ENCODE measurements at places on chromosomes 5 and 9. TPM values are rescaled to one million over a fixed set of nuclear protein-coding genes. Genes with fewer than 3 reads are reported as not detected.

The ADGRV1 gene
- not detected for total RNA-seq

The RAD1 gene
- total RNA-seq: 55.8 TPM

GRCh38 chr5:147633173-147633572, 123.3 kb upstream of the DPYSL3 start:
- no peak for DNase-seq

The GZMA gene
- total RNA-seq: 1.6 TPM

DNA sequence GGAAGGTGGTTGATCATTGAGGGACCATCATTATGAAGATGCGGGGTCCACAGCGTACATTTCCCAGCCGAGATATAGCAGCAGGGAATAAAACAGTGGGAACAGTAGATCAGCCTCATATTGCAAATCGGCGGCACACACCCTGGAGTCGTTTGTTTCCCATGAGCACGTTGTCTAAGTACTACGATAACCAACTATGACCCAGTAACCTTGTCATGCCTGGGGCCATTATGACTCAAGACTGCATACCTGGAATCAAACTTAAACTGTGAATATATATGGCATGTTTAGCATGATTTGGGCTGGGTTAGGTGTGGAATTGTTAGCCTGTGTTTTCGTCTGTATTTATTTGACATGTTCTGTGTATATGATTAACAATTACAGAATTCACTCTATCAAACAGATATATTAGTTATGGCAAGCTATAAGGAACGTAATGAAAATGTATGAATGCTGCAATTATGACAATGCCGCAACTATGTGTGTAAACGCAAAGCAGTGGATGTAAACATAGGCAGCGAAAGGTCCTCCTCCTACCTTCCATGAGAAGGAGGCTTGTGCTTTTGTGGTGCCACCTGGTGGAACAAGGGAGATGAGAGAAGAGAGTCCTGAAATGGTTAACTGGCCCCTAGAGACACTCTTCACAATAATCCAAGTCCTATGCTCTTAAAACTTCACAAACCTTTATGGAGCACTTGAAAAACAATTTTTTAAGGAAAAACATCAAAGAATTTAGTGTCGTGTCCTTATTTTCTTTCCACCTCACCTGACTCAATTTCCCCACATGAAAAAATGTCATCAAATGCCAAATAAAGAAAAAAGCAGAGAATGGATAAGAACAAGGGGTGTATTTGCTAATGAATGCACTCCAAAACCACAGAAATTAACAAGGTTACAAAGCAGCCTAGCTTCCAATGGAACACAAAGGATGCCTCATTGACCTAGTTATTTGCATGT, 47.1 kb downstream of the SEMA5A start:
- DNase-seq: no peak

The SAXO1 gene
- not detected for total RNA-seq

The SPACA9 gene
- total RNA-seq: 1.9 TPM

The SHISAL2B gene
- total RNA-seq: not detected

The SPATA31A7 gene
- not detected for total RNA-seq

- no peak for DNase-seq
Observed at GRCh38 chr5:42745426-42745825, 11.2 kb upstream of the CCDC152 start.

DNA sequence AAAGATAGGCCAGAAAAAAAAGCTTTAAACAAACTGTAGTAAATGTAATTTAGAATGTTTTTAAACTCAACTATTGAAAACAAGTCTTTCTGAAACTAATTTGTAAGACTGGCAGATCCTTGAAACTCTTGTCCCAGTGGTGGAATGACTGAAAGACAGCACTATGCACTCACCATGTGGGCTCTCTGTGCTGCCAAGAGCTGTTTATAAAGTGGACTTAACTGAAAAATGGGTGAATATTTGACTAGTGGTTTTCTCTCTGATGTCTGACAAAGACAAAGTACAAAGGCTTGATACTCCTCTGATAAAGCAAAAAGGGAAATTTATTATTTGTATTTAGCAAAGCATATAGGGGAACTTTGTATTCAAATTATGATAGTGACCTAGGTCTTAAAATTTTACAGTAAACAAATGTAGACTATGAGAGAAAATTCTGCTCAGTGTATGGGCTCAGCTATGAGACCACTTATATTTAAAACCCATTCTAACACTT, 635.4 kb downstream of the NR2F1-AS1 start:
- DNase-seq: no peak

DNA sequence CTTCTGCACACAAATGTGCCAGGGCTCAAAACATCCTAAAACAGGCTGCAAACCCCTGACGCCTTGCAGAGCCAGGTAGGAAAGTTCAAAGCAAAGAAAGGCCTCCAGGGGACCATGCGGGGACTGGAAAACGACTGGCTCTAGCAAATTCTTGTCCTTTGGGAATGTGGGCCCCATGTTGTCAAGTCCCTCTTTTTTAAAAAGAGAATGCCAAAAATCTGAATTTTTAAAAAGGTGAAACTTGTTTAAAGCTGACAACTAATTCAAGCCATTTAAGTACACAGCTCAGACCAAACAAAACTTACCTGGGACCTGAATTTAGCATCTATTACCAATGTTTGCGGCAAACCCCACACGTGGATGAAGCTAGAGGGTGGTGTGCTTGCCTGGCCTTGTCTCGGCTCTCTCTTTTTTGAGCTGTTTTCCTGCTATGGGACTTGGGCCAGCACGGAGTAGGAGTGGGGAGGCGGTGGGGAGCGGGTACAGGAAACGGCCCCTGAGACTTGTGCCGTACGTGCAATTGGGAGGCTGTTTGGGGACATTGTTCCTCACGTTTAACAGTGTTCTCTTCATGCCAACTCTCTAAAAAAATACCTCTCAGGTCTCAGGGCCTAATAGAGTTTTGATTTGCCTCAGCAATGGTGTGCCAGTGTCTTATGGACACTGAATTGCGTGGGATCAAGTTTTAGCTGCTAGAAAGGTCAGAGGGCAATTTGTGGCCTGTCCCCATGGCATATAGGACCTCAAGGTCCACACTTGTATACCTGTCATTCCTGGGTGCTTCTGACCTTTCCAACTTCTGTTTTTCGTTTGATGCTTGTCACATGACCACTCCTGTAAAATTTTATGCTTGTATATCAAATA, 15.1 kb upstream of the PHF19 start:
- peak; percentile 49 for DNase-seq

- DNase-seq: no peak
Observed at GRCh38 chr5:31811210-31811609, 172.3 kb downstream of the PDZD2 start.
